HCT116 (cell line): ENCODE measurements at places on chromosomes 13 and 19. TPM values are rescaled to one million over a fixed set of nuclear protein-coding genes. Genes with fewer than 3 reads are reported as not detected.

- DNase-seq = no peak
These were observed 103.5 kb downstream of the POSTN start for GRCh38 chr13:37495046-37495445.

- DNase-seq = no peak
These were observed 4.3 kb upstream of the RLN3 start for GRCh38 chr19:14023404-14024235.

- DNase-seq = no peak
These were observed 957.1 kb downstream of the PCDH9 start for GRCh38 chr13:66273011-66273410.

DNA sequence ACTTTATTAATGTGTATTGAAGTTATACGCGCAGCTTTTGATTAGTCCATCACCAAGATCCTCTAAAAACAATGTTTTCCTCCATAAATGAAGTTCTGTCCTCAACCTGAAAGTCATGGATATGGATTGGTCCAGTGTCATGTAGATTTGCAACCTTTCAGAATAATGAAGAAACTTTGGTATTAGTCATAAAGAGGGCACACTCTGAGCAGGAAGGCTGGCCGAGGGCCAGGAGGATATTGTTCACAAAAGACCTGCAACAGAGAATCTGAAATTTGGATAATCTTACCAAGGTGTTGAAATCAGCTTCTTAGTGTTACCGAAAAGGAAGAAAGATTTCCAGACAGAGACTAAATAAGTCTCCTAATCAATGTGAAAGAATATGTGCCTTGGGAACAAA, 20.7 kb downstream of the CLDN10 start:
- no peak for DNase-seq

GRCh38 chr19:42152910-42153671, 20.8 kb upstream of the POU2F2 start:
- DNase-seq = no peak

The RFPL4AL1 gene
- not detected for total RNA-seq

DNA sequence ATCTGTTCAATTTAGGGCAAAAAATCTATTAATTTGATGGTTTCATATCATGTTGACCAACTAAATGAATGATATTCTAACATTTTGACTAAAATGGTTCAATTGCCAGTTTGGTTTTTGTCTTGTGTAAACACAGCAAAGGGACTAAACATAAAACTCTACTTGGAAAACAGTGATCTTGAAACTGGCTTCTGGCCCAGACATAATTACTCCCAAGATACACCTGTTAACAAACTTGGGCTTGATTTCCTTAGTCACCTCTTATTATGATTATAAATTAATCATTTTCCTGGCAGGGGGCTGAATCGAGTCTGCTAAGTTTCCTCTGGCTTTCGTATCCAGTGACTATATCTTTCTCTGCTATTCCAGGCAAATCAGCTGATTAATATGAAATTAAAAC, 78.0 kb upstream of the OXGR1 start:
- no peak for DNase-seq

The EBI3 gene
- 1.2 TPM for total RNA-seq

- DNase-seq = no peak
These were observed 23.8 kb upstream of the TM9SF2 start for GRCh38 chr13:99477493-99477892.

- DNase-seq = no peak
These were observed at the start of gene PCDH20 for GRCh38 chr13:61415749-61416148. PCDH20 (minus strand) TSS chr13:61415849; CDS start chr13:61415158, 691 bp downstream.

DNA sequence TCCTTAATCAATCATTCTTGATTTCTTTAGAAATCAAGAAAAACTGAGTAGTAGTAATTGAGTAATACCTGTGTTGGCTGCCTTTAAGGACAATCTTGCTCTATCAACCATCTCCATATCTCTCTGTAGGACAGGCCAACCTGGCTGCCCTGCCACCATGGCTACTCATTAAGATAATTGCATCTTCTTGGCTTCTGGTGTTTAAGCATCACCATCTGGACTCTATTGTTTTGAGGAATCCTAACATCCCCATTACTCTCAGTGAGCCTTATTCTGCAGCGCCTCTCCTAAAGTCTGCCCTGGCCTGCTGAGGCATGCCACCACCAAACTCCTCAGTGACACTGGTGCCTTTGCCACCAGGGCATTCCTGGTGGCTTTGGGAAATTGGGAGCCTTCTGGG, 442.6 kb upstream of the ZNF507 start:
- no peak for DNase-seq

DNA sequence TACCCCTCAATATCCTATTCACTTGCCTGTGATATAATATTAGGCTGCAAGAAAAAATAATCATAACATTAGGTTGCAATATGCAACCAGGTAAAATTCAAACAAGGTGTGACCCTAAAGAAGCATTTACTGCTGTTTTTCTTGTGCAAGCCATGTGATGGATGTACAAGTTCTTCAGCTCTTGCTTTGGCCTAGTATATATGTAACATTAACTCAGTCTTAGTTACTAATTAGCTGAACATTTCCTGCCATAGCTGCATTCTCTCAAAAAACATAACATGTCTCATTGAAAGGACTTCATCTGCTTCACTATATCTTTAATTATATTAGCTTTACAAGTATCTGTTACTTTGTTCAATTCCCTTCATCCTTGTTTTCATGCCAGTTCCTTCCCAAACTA, 406.8 kb upstream of the HTR2A start:
- DNase-seq = no peak
